Brain pericyte (primary cell): ENCODE measurements at places on chromosomes 1 and 21.

GRCh38 chr1:236058141-236058934, 6.6 kb downstream of the NID1 start:
- DNase-seq = peak; percentile 68

GRCh38 chr1:15245593-15246360, 1.2 kb upstream of the FHAD1 start:
- DNase-seq = no peak

- DNase-seq = no peak
Observed at GRCh38 chr1:242629396-242629795, 104.9 kb upstream of the PLD5 start.

DNA sequence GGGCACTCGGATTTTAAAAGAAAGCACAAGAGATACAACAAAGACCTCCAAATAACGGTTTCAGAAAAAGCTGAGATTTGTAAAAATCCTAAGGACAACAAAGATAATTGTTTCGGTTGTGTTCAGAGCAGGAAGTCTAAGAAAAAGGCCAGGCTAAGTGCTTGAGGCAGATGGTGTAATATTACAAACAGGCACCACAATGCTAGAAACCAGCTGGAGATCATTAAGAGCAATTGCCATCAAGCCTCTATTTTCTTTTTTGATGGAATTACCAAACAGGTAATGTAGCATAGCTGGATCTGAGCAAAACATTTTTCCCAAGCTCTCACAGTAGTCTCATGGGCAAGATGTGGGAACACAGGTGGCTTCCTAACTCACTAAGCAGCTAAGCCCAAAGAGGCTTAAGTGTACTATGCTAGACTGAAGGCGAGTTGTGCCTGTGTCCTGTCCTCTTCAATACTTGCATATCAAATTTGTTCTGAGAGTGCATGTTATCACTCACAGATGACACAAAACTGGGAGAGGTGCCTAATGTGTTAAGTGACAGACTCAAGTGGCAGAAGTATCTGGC, 161.6 kb downstream of the GLUL start:
- DNase-seq = no peak

GRCh38 chr1:150493175-150493574, 6.0 kb downstream of the TARS2 start:
- DNase-seq = no peak

DNA sequence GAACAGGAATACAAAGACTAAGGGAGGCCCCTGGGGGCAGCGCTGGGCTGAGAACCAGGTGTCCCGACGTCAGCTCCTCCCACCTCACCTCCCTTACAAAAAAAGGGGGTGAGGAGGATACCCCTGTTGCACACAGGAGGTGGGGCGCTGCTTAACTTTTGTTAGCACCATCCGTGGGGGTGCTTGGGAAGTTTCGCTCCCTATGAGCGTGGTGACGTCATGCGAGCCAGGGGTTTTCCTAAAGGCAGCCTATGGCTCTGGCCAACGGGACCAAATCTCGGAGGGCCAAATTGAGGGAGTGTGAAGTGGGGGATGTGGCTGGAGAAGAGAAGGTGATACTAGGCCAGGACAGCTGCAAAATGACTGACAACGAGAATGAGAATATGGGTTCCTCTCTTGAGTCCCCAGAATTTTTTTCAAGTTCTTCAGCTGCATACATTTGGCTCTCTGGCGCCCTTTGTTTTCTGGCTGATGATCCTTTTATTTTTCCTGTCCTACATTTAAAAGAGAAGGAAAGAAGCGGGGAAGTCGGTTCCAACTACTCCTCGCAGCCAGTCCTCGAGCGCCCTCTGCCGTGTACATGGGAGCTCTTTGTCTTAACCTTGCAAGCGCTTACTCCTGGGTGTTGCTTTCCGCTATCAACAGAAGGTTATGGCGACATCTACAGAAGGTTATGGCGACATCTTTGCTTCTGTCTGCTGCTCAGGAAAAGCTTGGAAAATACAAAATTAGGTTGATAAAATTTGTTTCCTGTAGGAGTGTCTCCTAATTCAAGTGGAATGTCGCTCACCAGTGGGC, 48.0 kb upstream of the ZC3H11B start:
- DNase-seq = peak; percentile 79

DNA sequence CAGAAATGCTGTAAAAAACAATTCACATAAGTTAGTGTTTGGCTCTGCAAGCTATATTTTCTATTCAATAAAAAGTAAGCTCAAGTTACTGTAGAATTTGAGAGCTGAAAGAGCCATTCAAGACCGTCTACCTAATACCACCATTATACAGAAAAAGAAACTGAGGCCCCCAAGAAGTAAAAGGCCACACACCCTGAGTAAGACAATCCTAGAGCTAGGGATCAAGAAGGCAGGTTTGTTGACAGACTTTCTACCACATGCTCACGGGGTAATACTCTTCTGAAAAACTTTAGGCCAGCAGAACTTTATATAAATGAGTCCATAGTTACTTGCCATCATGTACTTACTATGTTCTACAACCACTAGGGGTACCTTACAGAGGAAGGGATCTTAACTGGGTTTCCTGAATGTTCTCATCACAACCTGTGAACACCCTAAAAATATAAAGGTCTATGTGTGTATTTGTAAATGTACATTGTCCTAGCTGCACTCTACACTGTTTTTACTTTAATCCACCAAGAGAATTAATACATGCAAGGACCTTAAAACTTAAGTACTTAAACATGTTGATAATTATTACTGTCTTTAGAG, 2.7 kb downstream of the PSMG1 start:
- no peak for DNase-seq

- DNase-seq = no peak
Observed at GRCh38 chr1:101221945-101222429, 14.8 kb upstream of the S1PR1 start.

GRCh38 chr1:23667411-23667810, 24.2 kb upstream of the RPL11 start:
- no peak for DNase-seq

GRCh38 chr1:91450260-91450659, 45.6 kb upstream of the HFM1 start:
- no peak for DNase-seq

- peak; percentile 53 for DNase-seq
Observed at GRCh38 chr1:84365225-84366221, 32.8 kb upstream of the DNASE2B start.

DNA sequence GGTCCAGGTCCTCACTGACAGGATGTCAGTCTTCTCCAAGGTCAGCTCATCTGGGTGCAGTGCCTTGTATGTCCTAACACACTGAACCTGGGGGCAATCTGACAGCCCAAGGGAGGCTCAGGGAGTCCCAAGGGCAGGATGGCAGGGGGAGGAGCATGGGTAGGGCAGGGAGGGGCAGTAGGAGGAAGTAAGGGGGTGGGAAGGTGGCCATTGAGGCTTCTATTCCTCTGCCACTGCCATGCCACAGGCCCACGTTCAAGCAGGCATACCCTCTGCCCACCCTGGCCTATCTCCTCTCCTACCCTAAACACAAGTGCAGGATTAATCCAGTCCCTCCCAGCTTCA, 13.3 kb downstream of the ARHGEF19 start:
- DNase-seq = no peak

GRCh38 chr1:171868217-171868803, 27.0 kb downstream of the DNM3 start:
- DNase-seq = no peak

DNA sequence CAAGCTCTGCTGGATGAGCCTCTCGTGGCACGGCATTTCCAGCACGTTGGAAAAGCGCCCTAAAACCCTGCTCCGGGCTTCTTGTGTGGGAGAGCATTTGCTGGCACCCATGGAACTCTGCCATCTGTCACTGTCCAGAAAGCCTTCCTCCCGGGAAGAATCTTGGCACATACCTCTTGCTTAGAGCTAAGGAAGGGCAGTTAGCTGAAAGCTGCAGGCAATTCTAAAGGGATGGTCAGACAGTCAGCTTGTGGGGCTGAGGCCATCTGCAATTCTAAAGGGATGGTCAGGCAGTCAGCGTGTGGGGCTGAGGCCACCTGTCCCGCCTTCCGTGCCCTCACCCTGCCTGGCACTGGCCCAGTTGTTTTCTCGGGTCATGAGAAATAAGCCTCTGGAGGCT, 139.0 kb upstream of the TMEM51 start:
- no peak for DNase-seq

- no peak for DNase-seq
Observed at GRCh38 chr1:175343945-175344344, 151.4 kb upstream of the KIAA0040 start.

DNA sequence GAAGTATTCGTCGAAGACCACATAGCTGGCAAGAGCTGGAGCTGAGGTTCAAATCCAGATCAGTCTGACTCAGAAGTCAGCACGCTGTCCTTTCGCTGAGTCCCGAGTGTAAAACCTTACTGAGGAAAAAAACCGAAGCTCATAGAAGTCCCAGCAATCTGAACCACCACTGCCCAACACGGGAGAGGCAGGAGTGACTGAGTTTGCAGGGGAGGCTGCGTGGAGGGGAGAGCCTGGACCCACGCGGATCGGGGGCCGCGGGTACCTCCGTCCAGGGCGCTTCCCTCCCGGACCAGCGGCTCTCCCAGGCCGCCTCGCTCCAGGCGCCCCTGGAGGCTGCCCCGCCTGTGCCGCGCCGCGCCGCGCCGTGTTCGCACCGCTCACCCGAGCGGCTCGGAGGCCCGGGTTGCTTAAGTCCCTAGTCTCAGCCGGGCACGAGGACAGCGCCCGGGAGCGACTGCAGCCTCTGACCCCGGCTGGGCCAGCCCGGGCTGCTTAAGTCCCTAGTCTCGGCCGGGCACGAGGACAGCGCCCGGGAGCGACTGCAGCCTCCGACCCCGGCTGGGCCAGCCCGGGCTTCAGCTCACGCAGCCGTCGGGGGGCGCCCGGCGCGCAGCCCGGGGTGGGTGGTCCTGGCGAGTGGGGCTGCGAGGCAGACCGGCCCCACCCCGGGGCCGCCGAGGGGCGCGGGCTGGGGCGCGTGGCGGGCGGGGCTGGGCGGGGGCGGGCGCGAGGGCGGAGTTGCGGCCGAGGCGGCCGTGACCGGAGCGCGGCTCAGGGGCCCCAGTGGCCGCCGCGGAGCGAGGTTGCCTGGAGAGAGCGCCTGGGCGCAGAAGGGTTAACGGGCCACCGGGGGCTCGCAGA, at the start of gene ADAMTSL4:
TSS of gene ADAMTSL4 (plus strand) at position 777 of the 864 bp plus-strand sequence. CDS start 2,881 bp downstream, outside the sequence.
- DNase-seq = no peak

- DNase-seq = no peak
Observed at GRCh38 chr1:85555867-85556573, 24.5 kb upstream of the CCN1 start.

DNA sequence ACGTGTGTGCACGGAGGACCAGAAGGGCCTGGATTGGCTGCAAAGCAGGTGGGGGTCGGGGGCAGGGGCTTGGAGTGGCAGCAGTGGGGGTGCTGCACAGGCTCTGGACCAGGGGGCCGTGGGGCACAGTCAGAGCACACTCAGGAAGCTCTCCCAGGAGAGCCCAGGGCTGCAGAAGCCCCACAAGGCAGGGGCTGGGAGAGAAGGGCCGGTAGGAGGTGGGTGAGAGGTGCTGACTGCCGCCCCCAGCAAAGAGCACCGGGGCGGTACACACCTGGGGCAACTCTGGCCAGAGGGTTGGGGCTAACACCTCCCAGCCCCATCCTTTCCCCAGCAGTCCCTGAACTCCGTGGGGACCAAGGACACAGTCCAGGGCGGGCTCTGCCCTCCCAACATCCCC, 13.9 kb downstream of the CHD5 start:
- no peak for DNase-seq

- DNase-seq = no peak
Observed at GRCh38 chr1:10664251-10664650, 132.2 kb downstream of the CASZ1 start.

- peak; percentile 92 for DNase-seq
Observed at GRCh38 chr1:2212532-2213491, 15.3 kb upstream of the SKI start.

DNA sequence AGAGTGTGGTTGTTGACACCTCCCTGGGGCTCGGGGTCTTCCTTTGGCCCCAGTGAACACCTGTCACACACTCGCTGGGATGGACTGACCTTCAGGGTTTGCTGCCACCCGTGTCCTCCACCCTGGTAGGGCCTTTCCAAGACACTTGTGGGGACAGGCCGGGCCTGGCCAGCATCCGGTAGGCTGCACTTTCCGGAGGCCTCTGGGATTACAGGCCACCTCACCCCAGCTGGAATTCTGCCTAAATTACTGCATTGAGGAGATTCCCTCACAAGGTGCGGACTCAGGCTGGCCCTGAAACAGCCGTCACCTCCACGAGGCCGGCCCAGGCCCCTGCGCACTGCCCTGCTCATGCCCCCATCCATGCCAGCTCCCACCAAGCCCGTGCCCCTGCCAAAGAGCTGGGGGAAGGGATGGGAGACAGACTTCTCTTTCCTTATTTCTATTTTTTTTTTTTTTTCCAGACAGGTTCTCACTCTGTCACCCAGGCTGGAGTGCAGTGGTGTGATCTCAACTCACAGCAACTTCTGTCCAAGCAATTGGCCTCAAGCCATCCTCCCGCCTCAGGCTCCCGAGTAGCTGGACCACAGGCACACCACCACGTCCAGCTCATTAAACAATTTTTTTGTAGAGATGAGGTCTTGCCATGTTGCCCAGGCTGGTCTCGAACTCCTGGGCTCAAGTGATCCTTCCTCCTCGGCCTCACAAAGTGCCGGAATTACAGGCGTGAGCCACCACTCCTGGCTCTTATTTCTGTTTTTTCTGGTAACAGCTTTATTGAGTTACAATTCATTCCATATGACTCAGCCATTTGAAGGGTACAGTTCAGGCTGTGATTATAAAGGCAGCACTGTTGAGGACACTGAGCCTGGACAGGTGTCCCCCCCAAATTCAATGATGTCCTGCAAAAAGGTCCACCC, 11.3 kb downstream of the CSTB start:
- no peak for DNase-seq

DNA sequence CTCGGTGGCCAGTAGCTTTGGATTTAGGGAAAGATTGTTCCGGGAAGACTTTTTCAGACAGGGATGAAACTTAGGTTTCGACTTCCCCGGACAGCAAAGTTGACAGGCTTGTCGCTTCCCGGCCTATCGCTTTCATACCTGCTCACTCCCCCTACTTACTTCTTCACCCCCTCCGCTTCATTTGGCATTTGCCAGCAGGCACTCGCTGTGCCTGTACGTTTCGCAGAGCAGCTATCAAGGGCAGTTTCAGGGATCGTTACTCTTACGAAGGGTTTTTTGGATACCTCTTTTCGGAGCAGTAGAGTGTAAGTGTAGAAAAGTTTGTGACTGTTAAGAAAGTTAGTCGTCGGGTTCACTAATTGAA, 393 bp downstream of the BLZF1 start:
- DNase-seq = no peak

GRCh38 chr1:174219606-174220370, 60.5 kb downstream of the RABGAP1L start:
- DNase-seq = no peak

- DNase-seq = no peak
Observed at GRCh38 chr1:72439036-72439435, 156.7 kb upstream of the NEGR1 start.

GRCh38 chr1:18644973-18645746, 14.5 kb downstream of the PAX7 start:
- no peak for DNase-seq

DNA sequence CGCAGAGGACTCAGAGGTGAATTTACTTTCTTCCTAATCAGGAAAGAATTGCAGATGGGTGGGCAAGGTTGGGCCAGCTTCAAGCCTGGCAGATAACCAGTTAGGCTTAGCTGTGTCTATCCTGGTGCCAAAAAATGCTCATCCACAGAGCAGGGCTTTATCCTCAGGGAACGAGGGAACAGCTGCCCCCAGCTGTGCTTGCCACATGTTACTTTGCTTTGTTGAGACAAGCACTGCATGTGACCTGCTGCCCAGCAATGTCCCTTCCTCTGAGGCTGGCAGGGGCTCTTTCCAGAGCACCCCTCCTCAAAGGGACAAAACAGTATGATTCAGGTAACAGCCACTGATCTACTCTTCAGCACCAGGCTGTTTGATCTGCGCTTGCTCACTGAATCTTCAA, 505.1 kb upstream of the USP24 start:
- no peak for DNase-seq

GRCh38 chr1:193926956-193927355, 740.5 kb upstream of the B3GALT2 start:
- DNase-seq = no peak
